Stimulated activated CD4-positive, alpha-beta T cell treated with anti-CD3 and anti-CD28 coated beads, Interleukin-1b, Interleukin-23, amount 100 ng/mL, for 48 hours (primary cell): ENCODE measurements at places on chromosomes 6 and 20.

GRCh38 chr6:1958257-1958656, 287.1 kb downstream of the GMDS start:
- no peak for DNase-seq

GRCh38 chr6:41157323-41157722, 3.2 kb upstream of the TREML1 start:
- no peak for DNase-seq

DNA sequence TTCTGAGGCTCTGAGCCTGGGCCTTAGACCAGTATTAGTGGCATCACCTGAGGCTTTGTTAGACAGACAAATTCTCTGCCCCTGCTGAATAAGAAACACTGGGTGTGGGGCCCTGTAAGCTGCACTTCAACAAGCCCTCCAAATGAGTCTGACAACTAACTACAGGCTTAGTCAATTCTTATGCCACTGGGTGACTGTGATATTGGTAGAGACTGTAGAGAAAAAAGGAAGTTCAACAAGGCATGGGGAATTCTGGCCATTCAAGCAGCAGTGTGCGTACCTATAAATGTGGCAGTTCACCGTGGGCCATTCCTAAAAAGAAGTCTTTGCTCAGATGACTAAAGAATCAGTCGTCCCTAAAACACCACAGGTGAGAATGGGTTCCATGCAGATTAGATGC, 82.7 kb downstream of the MDN1 start:
- no peak for DNase-seq

GRCh38 chr20:19659448-19659847, 98.6 kb upstream of the RIN2 start:
- DNase-seq = no peak

- DNase-seq = no peak
Observed at GRCh38 chr20:9258901-9259300, 190.0 kb downstream of the PLCB4 start.

DNA sequence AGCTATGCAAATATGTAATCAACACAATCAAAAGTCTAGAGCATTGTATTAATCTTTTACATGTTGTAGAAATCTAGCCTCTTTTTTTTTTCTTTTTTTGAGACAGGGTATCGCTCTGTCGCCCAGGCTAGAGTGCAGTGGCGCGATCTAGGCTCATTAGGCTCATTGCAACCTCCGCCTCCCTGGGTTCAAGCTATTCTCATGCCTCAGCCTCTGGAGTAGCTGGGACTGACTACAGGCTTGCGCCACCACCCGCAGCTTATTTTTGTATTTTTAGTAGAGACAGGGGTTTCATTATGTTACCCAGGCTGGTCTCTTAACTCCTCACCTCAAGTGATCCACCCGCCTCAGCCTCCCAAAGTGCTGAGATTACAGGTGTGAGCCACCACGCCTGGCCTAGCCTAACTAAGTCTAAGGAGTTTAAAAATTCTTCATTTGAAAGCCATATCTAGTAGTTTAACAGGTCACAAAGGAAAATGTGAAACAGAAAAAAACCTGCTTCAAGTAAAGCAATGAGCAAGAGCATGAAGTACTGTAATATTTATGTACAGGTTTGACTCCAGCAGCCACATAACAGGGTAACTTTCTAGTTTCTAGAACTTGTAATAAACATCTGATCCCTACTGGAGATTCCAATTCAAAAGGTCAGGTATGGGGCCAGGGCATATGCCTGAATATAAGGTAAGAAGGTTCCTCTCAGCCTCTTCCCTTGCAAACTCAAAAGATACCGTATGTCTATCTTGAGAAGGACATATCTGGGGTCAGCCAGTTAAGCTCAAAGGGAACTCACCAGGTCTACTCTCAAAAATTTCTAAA, 4.4 kb downstream of the CPNE1 start:
- peak; percentile 55 for DNase-seq

GRCh38 chr6:129609635-129610034, 100.3 kb downstream of the ARHGAP18 start:
- no peak for DNase-seq

- no peak for DNase-seq
Observed at GRCh38 chr6:87102151-87102621, 7.3 kb upstream of the CGA start.

DNA sequence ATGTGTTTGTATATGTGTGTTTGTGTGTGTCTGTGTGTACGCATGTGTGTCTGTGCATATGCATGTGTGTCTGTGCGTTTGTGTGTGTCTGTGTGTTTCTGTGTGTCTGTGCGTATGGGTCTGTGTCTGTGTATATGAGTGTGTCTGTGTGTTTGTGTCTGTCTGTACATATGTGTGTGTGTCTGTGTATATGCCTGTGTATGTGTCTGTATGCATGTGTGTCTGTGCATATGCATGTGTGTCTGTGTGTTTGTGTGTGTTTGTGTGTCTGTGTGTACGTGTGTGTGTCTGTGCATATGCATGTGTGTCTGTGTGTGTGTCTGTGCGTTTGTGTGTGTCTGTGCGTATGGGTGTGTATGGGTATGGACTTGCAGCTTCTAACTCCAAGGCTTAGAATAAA, 174.0 kb upstream of the NOX3 start:
- no peak for DNase-seq

DNA sequence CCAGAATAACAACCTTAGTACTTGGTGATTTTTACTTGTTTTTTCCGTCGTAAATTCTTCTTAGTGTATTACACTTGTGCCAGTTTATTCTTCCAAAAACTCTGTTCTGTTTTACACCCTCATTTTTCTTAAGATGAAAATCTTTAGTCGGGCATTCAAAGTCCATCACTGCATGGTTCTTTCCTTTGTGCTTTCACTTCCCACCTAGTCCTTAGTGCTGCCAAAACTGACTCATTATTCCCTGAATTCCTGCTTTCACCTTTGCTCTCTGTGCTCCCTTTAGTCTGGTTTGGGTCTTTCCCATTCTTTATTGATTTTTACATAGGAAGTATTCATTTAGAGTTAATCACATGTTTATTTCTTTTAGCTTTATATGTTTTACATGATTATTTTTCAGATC, 3.3 kb downstream of the TRMT11 start:
- DNase-seq = no peak

GRCh38 chr6:105483492-105483891, 80.6 kb upstream of the PREP start:
- DNase-seq = no peak

DNA sequence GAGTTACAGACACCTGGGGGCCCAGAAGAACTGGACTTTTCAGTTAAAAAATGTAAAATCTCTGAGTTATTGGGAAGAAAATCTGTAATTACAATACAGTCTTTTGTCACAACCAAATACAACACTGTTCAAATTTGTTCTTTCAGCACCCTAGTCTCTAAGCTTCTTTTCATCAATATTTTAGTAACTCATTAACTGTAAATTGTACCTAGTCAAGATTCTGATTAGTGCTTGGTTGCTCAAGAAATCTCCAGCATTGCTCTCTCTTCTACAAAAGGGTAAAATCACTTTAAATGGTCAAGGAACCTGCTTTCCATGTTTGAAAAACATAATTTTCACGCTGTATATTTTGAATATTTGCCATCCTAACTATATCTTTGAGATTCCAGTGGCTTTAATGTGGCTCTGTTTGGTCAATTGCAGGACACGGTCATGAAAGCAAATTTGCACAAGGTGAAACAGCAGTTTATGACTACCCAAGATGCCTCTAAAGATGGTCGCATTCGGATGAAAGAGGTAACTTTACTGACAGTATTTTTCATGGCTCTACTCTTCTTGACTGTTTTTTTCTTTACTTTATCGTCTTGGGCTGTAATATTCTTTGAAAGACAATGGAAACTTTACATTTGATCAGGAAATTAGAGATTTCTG, 9.2 kb downstream of the SCGN start:
- DNase-seq = no peak

DNA sequence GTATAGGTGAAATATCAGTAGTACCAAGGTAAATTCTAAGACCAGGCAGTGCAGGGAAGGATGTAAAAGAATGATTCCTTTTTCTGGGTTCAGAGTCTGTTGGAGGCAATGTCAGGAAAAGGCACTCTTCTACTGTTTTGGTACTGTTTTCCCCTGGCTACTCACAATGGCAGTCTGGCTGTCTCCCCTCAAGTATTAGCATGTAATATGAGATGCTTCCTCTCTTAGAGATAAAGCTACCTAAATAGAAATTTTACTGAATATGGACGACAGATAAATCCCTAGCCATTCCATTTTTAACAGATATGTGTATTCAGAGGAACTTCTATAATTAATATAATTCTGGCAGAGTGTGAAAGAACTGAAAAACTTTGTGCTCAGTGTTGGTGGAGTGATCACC, 3.5 kb downstream of the RNF8 start:
- DNase-seq = no peak

DNA sequence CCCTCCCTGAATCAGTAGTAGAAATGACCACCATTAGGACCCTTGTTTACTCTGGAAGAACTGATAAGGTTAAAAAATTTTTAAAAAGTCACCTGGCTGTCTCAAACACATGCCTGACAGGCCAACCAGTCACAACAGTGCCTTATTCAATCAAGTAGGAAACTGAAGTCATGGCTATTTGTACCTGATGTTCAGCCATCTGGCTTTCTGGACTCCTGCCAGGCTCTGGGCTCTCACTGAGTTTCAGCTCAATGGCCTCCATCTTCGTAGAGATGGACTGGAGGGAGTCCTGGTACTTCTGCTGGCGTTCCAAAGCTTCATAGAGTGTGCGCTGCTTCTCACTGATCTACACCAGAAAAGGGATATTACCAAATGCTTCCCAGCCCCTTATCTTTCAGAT, 343.8 kb downstream of the SYNE1 start:
- DNase-seq = no peak

DNA sequence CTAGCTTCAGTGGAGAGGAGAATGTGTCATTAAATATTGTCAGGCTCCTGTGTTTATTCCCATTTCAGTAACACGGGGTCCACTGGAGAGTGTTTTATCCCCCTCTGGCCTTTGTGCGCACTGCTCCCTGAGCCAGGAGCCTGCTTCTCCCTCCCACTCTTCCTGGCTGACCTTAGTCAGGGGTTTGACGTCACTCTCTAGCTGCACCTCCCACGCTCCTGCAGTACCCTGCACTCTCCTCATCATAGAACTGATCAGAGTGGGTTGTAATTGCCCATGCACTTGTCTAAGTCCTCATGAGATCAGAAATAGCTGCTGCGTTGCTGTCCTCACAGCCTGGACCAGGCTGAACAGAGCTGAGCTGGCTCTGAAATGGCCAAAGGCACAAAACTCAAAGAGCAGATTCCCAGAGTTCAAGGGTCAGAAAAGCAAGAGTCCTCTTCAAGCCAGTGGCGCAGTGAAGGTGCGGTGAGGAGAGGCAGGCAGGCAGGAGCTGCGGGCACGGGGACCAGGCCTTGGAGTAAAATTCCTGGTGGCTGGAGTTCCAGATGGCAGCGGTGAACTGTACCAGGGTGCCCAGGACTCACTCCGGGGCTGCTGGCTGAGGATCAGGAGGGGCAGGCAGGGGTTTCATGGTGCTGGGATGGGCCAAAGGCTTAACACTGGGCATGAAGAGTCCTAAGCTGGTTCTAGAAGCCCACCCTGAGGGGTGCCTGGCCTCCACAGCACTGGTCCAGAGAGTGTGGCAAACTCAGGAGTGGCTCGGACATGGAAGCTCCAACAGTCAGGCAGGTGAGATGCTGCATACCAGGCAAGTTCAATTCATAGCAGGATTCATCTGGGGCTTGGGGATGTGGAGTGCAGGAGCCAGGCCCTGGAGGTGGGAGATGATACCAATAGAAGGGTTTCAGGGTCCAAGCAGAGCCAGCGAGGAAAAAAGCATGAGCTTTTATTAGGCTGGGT, 170.9 kb downstream of the SCP2D1 start:
- no peak for DNase-seq

DNA sequence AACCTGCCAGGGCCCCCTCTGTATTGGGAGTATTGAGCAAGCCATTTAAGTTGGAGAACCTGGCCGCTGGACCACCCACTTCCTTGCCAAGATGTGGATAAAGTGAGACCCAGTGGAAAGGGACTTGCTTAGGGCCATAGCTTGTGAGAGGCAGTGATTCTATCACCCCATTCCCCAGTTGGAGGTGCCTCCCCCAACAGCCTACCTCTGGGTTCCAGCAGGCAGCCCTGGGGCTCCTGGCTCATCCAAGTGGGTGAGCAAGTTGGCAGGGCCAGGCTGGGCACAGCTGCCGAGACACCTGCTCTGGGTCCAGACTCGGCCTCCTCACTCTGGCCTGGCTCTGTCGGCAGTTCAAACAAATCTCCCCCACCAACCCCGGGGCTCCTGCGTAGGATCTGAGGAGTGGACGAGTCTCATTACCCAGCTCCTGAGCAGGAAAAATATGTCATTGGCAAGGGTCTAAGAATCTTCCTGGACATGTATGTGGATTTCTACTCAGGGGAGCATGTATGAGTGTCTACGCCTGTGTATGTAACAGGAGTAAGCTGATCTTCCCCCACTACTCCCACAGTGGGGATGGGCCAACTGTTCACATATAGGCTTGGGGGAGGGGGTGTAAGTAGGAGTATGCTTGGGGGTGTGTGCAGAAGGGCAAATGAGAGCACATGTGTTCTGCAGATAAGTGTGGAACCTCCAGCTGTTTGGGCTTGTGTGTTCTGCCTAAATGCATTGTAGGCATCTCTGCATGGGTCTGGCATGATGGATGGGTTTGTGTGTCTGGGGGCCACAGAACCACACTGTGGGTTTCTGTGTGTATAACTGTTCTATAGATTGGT, 1.9 kb downstream of the ID1 start:
- no peak for DNase-seq

- DNase-seq = no peak
Observed at GRCh38 chr20:63881451-63882226, 13.3 kb upstream of the DNAJC5 start.

- no peak for DNase-seq
Observed at GRCh38 chr6:159066483-159066882, 21.7 kb upstream of the TAGAP start.

DNA sequence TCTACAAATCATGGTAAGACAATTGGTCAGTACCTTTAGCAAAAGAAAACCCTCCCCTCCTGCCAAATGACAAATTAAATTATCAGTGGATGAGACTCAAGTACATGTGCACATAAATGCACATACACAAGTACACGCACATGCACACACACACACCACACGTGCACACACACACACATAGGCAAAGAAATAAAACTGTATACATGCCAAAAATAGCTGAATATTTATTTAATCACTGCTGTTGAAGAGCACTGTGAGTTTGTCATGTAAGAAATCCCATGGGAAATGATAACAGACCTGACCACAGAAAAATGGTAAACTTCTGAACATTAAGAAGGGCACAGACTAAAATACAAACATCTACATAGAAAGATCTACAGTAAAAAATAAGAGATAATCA, 46.6 kb upstream of the TNFAIP3 start:
- no peak for DNase-seq

- DNase-seq = no peak
Observed at GRCh38 chr6:30836957-30837356, 47.4 kb upstream of the DDR1 start.

GRCh38 chr6:104829183-104829958, 30.3 kb downstream of the HACE1 start:
- DNase-seq = no peak

GRCh38 chr6:158445426-158446085, 114.3 kb upstream of the TMEM181 start:
- DNase-seq = no peak

- DNase-seq = no peak
Observed at GRCh38 chr6:114762145-114762544, 419.3 kb upstream of the HS3ST5 start.
